ENCODE measurements at places on chromosomes 2 and 18.

DNA sequence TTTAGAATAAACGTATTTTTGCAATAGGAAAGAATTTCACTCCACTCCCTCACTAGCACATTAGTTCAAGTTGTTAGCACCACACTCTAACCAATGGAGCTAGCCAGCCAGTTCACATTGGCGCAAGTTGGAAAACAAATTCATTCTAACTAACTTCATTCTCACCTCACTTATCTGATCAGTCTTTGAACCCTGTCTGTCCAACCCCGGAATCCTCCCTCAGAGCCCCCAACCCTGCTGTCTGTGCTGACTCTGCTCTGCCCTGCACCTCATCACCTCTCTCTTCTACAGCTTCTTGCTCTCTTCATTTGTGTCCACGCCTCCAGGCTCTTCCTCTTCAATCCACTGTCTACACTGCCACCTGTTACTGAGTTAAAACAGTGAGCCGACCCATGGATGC is 356.5 kb downstream of the IRS1 start:
- no peak for DNase-seq

DNA sequence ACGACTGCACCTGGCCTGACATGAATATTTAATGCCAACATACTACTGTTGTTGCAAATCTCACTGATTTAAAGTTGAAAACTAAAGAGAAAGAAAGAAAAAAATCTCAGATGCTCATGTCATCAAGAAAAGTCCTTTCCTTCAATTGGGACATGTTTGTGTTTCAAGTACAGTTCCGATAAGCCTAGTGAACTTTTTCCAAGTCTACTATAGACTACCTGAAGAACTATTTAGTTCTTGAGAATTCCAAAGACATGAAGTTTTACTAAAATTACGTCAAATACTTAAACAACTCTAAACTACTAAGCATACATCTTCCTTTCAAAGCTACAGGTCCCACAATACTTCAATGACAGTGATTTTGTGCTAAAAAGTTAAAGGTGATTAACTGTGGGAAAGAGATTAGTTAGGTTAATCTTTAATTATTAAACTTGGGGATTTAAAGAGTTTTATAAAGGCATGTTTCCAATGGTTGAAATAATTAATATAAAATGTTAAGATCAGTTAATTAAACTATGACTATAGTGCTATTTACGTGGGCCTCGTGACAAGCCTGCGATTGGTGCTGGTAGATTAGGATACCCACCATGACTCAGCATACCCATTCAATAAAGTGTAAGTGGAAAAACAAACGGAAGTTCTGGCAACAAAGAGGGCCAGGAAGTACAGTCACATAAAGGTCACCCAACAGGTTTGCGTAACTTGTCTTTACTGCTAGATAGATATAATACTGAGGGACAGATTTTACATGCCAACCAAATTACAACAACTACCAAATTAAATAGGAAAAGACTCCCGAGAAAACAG is 55.5 kb downstream of the SEPTIN10 start:
- DNase-seq: no peak

DNA sequence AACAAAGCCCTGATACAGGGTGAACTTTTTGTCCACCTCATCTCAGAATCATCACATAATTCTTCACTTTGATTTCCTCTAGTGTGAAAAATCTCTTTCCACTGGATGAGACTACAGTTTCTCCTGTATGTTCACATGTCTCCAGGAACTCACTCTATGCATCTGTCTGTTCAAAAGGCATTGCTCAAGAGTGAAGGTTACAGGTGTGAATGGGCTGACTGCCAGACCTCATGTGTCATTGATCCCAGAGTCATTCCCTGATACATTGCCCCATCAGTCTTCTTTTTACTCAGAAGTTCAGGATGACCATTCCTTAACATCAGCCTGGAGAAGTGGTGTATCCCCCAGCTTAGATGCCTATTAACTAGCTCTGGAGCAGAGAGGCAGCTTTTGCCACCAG is 4.4 kb upstream of the DSC3 start:
- DNase-seq: no peak

- no peak for DNase-seq
These were observed 6.5 kb downstream of the MAP4K4 start for GRCh38 chr2:101704046-101704466.

GRCh38 chr2:15664273-15665066 is 72.8 kb downstream of the DDX1 start:
- DNase-seq: no peak

GRCh38 chr18:58231930-58232329 is 187.9 kb downstream of the NEDD4L start:
- DNase-seq: peak; percentile 28

- no peak for DNase-seq
These were observed 33.0 kb downstream of the LANCL1 start for GRCh38 chr2:210443527-210443926.

DNA sequence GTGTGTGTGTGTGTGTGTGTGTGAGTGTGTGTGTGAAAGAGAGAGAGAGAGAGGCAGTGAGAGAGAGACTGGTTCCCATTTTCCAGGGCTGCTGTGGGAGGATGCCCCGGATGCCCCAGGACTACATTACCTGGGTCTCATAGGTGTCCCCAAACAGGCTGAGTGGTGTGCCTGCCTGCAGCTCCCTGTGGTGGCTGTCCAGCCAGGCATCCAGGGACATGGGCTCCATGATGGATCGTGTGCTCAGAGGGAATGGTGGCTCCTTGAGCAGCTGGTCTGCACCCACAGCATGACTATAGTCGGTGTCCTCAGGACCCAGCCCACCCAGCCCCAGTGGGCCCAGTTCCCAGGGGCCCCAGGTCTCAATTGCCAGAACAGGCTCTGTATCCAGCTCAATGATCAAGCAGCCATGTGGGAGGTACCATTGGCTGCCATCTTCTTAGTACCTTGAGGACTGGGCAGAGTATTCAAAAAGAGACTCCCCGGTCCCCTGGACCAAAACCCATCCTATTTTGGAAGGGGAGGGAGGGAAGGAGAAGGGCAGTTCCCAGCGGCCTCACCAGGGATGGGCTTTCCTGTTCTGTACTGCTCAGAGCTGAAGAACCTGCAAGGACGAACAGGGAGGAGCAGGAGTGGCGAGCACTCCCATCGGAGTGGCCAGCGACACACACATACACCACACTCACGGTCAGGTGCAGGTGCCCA is 5.8 kb upstream of the OXER1 start:
- DNase-seq: no peak

DNA sequence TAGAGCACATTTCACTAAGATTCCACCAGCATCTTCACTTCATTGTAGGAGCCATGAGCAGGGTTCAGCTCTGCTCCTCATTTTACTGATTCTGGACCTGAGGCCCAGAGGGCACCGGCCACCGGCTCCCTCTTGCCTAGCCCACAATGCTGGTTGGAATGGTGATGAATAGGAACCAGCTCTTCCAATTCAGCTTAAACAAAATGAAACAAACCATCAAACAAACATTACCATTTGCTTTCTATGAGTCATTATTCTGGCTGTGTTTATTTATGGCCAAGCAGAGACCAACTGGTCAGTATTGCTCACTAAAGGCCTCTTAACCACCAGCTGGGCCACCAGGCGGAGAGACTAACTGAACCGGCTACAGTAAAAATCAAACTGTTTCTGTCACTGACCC is 176.7 kb downstream of the MTX2 start:
- peak; percentile 73 for DNase-seq

GRCh38 chr2:226832061-226832460 is 3.8 kb upstream of the RHBDD1 start:
- no peak for DNase-seq

GRCh38 chr2:172261292-172261691 is 158.6 kb upstream of the DLX2 start:
- DNase-seq: no peak

DNA sequence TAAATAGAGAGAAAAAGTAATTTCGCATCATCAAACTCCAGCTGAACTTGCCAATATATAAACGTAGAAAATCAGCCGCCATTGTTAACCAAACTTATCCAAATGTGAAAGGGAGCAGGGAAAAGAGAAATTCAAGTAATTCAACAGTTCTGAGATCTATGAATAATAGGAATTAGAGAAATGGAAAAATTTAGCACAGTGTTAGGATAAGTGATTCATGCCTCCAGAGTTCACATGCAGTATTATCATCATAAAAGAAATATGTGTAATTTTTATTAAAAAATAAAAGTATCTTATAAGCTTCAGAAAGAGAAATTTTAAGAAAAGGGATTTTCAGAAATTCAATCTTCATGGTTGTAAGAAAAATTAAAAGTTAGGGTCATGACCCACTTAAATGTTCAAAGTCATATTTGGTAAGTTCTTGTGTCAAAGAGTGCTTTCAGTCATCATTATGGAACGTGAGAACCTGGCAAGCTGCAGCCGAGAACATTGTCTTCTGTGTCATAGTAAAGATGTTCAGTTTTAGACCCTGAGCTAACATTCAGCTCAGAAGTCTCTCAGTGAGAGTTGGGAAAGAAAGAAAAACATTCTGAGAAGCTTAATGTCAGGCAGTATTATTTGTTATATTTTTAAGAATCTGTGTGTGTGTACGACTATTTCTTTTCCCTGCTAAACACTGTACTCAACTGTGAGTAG is 414.3 kb upstream of the RGPD4 start:
- no peak for DNase-seq

- peak; percentile 80 for DNase-seq
These were observed 102.7 kb downstream of the CSRNP3 start for GRCh38 chr2:165572151-165572550.

GRCh38 chr2:102401456-102401855 is 21.5 kb upstream of the IL18RAP start:
- no peak for DNase-seq

Data from NCI-H146 (cell line).